GM23248 (cell line): ENCODE measurements at places on chromosomes 2 and 18. TPM values are rescaled to one million over a fixed set of nuclear protein-coding genes. Genes with fewer than 3 reads are reported as not detected.

GRCh38 chr2:85455552-85456090 lies 37.1 kb downstream of the SH2D6 start:
- no peak for DNase-seq

GRCh38 chr2:158131919-158132566 lies 30.4 kb downstream of the UPP2 start:
- DNase-seq, result no peak

- no peak for DNase-seq
Observed at GRCh38 chr2:85254540-85255300, 73.1 kb downstream of the TGOLN2 start.

- DNase-seq, result no peak
Observed at GRCh38 chr2:202790676-202791075, 80.9 kb downstream of the ICA1L start.

DNA sequence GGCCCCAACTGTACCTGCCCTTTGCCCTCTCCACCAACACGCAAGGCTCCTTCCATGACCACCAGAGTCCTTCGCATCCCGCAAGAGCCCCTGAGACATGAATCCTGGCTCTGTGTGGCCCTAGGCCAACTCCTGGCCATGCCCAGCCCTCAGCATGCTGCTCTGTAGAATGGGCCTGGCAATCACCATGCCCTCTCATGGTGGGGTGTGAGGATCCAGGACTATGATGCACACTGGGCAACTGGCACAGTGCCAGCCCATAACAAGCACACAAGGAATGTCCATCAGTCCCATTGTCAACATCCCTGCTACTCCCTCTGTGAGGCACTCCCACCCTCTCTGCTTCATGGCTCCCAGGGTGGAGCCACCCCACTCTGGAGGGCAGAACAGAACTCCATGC lies 44.7 kb downstream of the FER1L5 start:
- no peak for DNase-seq

DNA sequence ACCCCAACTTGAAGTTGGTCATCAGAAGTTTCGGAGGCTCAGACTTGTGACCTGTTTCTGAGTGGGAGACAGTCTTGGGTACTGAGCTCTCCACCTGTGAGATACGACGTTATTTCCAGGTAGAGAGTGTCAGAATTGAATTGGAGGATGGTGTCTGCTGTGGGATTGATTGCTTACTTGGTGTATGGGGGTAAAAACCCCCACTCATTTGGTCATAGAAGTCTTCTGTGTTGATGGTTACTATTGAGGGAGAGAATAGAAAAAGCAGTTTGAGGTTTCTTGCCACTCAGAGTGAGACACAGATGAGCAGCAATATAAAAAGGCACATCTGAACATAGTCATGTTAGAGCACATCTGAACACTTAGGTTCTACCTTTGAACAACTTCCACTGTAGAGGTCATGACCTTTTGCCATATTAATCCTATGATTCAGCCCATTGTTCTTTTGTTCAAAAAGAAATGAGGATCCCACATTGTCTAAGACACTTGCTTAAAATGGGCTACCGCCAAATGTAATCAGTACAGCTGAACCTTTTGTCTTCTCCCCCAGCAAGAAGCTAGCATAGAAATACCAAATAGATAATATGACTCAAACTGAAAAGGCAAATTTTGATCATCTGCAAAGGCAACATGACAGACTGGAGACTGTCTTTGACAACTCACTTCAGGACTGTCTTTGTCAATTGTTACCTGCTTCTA lies 73.3 kb downstream of the NAB1 start:
- DNase-seq, result no peak

The CDH7 gene
- not detected in 2 replicates for polyA plus RNA-seq

The C2orf72 gene
- polyA plus RNA-seq, result not detected in 2 replicates

The CHRNA1 gene
- 0.16 and 0.27 TPM in 2 replicates for polyA plus RNA-seq

The CENPA gene
- 9.1 and 12.1 TPM in 2 replicates for polyA plus RNA-seq

The COL3A1 gene
- polyA plus RNA-seq, result 977 and 987 TPM in 2 replicates
